ENCODE measurements at places on chromosomes 6 and 20.

DNA sequence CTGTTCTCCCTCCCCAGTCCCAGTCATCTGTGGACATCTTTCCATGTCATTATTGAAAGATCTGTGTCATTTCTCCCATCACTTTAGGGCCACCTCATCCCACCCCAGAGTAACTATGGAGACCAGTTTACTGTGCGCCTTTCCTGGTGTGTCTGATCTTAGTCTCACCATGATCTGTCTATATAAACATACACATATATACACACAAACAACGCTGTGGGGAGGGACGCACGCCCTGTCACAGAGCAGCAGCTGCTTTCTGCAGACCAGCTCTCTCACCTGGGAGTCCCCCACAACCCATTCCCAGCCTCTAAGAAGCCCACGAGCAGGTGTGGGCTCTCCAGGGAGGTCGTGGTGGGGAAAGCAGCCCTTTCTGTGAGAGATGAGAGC is 68.1 kb upstream of the TOX2 start:
- no peak for DNase-seq

- no peak for DNase-seq
These were observed 207.2 kb upstream of the ZNF184 start for GRCh38 chr6:27679964-27680694.

DNA sequence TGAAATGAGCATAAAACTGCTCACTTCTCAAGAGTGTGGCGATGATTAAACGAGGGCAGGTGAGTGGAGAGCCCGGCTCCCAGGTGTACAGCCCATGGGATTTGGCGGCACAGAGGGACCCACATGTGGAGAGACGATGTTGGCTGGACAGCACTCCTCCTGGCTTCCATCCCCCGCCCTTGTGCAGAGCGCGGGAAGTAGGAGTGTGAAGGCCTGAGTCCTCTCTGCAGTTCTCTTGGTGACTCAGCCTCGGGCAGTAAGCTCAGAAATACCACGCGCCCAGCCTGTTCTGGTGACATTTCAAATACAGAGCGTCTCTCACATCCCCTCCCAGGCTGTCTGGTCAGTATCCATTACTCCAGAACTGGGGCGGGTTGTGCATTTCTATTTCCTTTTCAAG is 94.2 kb upstream of the SRSF6 start:
- no peak for DNase-seq

DNA sequence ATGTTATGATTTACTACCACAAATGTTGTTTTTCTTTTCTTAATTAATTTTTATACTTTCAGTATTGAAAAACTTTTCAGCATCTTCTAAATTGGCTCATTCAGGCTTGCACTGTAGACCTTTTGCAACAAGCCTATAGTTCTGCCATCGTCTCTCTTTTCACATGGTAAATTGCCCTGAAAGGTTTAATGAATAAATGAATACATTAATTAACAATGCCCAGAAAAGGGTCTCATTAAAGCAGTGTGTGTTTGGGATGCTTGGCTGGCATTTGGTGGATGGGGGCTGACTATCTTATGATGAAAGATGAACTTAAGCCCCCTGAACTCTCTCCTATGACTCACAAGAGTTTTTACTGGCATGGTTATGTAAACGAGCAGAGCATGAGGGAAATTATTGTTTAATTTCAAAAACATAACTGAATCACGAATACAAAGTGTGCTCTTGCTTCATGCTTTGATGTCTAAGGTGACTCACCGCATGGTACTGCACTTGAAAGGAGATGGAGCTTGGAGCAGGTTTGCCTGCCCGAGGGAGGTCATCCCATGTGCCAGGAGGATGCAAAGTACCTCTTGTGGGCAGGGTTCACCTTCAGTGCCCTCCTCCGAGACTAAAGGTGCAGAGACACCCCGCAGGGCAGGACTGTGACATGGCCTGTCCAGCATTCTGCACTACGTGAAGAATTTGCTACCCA is 13.8 kb upstream of the PCK1 start:
- DNase-seq: no peak

DNA sequence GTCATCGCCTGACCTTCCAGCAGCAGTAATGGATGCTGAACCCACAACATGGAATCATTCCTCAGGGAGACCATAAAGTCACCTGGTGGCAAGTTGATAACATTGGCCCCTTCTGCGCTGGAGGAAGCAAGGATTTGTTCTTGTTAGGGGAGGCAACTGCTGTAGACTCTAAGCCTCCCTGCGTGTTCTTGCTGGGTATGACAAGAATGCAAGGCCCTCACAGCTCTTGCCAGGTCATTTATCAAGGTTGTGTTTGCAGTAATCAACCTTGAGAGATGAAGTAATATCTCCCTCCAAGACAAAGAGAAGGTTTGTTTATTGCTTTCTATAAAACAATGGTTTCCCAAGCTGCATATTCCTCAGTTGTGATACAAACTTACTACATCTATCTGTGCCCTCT is 80.9 kb downstream of the PERP start:
- DNase-seq: no peak

DNA sequence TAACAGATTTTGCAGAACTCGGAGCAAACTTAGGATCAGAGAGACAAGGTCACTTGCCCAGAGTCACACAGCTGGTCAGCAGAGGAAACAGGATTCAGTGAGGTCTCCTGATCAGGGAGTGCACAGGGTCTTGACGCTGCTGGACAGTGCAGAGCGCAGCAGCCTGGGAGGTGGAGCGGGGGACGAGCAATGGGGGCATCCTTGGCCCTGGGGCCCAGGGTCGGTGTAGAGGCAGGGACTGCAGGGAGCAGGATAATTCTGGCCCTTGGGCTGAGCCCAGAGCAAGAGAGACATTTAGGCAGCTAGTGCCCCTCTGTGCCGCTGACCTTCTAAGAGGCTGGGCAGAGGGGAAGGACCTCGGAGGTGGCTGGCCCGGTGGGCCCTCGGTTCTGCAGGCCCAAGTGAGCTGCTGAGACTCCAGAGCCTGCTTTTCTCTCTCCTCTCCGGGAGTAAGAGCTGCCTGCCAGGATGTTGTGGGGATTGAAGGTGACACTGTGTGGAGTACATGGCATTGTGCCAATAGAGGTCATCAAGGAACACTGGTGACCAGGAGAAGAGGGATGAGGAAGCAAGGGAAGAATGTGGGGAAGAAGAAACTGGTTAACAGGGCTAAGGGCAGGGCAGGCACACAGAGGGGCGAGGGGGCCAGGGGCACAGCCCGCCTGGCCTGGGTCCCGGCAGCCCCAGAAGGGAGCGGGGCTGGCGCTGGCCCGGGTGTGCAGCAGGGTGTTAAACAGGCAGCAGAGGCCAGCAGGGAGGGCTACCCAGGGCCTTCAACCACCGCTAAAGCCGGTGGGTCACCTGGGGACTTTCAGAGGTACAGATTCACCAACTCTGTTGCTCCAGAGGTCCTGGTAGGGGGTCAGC is 122.0 kb downstream of the AGPAT4 start:
- no peak for DNase-seq

- no peak for DNase-seq
These were observed 216.5 kb upstream of the RREB1 start for GRCh38 chr6:6891125-6891721.

DNA sequence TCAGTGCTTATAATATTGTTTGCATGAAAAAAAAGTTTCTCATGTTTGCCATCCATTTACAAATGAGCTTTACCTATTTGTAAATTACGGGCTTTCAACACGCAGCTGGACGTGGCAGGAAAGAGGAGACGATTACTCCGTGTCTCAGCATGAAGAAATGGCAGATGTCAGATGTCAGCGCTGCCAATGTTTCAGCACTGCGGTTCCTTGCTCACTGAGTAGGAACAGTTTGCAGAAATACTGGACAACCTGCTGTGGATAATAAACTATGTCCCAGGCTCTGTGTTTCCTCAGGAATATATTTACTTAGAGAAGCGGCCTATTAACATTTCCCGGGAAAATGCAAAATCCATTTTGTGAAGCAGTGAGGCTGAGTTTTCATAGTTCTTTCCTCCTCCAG is 22.7 kb downstream of the RAMACL start:
- DNase-seq: no peak

- no peak for DNase-seq
These were observed 1.9 kb upstream of the SFT2D1 start for GRCh38 chr6:166344240-166344639.

GRCh38 chr20:2086980-2087377 is 14.6 kb upstream of the STK35 start:
- no peak for DNase-seq

- DNase-seq: no peak
These were observed 91.5 kb downstream of the HTR1B start for GRCh38 chr6:77371748-77372147.

GRCh38 chr20:46559685-46560440 is 9.4 kb upstream of the OCSTAMP start:
- DNase-seq: no peak

DNA sequence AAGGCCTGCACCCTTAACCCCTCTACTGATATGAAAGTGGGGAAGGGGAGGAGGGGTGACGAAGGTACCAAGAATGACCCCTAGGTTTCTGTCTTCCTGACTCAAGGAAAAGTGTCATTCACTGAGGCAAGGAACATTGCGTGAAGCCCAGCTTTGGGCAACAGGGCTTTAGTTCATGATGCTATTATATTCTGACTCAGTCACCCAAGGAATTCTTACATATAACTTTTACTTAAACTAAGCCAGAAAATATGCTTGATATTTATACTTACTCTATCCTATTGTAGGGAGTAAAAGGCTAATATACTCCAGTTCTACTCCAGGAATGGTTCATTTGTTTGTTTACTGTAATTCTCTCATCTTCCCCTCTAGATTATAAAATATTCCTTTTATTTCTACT is 60.5 kb downstream of the DOP1A start:
- DNase-seq: no peak

DNA sequence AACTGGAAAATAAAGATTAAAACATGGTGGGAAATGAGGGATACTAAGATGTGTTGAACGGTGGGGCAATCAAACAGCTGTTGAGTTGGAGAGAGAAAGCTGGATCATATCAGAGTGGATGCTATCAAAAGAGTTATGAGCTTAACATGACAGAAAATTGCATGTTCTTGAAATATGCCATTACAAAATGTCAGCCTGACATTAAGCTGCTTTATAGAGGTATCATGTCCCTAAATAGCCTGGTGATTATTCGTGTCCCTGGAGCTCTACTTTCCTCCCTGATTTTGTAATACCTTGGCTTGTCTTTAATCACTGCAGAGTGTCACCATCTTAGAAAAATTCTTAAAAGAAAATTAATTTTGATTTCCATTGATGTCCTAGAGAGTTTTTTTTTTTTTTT is 223.1 kb downstream of the PHF3 start:
- no peak for DNase-seq

DNA sequence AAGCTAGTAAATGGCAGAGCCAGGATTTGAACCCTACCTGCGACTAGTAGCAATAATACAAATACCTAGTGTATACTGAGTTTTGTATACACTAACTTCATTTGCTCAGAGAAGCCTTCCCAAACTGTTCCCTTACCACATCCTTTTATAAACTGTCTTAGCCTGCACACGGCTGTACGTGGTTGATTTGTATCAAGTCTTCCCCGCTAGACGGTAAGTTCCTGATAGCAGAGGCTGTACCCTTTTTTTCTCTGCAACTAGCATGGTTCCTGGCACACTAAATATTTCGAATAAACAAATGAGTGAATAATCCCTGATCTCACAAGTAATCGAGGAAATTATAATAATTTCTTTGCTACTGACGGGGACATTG is 636 bp downstream of the RTF2 start:
- no peak for DNase-seq

GRCh38 chr20:52992632-52993031 is 20.5 kb downstream of the TSHZ2 start:
- DNase-seq: no peak

DNA sequence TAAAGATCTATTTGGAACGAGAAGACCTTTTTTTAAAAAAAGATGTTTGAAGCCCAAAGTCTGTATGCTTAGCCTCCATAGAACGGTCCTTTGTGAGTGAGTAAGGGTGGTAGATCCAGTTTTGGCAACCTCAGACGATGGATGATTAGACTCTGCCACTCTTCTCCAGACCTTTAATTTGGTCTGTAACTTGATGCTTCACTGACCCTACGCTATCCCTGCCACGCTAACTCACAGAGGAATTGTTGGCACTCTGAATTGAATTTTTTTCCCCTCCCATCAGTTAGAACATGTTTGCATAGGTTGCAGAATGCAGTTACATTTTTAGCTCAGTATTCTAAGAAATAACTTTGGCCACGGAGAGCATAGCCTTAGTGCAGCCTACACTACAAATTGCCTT is 15.8 kb upstream of the DEK start:
- no peak for DNase-seq

DNA sequence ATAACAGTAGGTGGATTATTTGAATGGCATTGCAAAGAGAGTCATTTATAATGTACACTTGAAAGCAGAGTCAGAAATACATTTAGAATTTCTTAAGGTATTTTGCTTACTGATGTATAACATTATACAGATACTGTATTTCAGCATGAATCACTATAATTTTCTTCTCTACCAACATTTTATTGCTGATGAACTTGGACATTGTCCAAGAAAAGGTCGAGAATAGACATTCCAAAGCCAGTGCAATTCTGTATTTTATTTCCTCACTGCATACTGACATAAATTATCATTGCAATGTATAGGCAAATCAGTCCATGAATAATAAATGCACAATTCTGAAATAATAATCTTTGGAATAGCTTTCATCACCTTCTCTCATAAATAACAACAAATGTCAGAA is 1420.0 kb upstream of the EYS start:
- DNase-seq: no peak
